Stimulated activated naive CD8-positive, alpha-beta T cell treated with anti-CD3 and anti-CD28 coated beads, Interleukin-15, amount 100 ng/mL, for 72 hours (primary cell): ENCODE measurements at places on chromosomes 1 and 21.

DNA sequence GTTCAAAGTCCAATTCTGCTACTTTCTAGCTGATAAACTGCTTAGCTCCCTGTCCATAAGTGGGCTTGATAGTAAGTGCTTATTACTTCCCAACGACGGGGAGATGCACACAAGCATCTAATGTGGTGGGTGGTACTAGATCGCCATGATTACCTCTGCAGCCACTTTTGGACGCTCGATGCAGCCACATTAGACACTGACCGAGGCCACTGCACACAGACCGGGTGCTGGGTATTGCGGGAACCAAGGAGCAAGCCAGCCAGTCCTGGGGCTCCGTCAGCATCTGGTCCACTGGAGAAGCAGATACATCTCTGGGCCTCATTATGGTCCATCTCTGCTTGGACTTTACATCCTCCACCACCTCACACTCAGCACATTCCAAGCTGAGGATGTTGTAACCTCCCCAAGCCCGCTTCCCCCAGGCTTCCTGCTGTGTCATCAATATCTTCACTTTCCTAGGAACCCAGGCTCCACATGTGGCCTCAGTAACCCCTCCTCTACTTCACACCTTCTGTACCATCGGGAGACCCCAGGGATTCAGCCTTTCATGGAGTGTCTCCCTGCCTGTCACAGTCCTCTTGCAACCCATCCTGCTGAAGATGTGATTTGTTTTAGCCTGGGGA, 48.2 kb downstream of the RHOU start:
- no peak for DNase-seq

DNA sequence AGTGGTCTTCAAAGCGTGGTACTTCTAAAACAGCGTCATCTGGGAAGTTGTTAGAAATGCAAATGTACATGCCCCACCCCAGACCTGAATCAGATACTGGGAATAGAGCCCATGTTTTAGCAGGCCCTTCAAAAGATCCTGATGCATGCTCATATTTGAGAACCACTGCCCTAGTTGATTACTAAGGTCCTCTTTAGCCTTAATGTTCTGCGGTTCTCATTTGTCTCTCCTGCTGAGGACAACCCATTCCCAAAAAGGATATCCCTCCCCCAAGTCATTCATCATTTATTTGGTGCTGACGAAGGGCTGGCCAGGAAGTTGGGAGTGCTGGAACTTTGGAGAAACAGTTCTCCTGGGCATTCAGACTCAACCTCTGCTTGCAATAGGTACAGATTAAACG, 92.4 kb upstream of the RALGPS2 start:
- no peak for DNase-seq

GRCh38 chr1:222370913-222371675, 176.8 kb downstream of the HHIPL2 start:
- no peak for DNase-seq

DNA sequence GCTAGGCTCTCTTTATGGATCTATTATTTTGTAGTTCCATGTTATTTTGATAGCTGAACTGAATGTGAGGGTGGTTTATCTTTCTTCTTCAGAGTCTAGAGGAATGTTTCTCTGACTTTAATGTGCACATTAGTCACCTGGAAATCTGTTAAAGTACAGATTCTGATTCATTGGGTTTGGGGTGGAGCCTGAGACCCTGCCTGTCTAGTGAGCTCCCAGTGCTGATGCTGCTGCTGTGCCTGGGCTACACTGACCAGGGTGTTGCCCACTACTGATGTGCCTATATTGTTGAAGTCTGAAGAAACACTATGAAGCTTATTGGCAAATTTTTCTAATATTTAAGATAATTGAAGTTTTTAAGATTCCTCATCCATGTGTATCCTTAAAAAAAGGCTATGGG, 35.9 kb downstream of the CD46 start:
- DNase-seq, result no peak

- DNase-seq, result no peak
These were observed 5.3 kb upstream of the MOB3C start for GRCh38 chr1:46621930-46622329.

DNA sequence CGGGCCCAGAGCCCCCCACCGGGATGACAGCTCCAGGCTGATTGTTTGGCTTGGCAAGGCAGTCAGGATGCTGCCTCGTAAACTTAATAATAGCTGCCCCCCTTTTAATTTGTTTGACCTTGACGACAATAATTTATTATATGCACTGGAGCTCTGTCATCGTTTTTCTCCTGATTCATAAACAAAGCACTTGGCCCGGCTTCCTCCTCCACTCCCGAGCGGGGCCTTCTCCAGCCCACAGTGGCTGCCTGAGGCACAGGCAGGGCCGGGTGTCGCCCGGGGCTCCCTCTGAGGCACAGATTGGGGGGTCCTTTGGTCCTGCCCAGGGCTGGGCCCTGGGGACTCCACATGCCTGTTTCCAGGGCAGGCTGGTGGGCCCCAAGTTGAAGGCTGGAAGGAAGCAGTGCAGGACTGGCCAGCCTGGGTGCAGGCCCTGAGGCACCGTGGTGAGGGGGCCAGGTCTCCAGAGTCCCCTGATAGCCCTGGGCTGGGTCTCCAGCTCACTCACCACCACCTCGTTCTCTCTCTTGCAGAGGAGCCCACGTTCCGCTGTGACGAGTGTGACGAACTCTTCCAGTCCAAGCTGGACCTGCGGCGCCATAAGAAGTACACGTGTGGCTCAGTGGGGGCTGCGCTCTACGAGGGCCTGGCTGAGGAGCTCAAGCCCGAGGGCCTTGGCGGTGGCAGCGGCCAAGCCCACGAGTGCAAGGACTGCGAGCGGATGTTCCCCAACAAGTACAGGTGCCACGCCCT, 52.0 kb upstream of the ARHGEF16 start:
- DNase-seq, result no peak

DNA sequence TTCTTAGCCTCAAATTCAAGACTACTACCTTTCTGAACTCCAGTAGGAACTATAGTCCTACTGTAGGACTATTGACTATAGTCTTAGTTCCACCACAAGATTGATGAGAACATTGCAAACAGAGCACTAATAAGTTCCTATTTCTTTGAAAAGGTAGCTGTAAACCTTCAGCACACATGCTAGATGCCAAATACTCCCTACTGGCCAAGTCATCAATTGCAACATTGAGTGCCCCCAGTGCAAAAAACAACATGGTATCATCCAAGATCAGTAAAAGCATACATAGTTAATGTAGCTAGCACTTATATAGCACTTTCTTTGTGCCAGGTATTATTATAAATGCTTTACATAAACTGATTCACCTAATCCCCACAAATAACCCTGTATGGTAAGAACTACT, 99.8 kb downstream of the MRPL39 start:
- DNase-seq, result no peak

GRCh38 chr1:229056046-229056445, 214.9 kb upstream of the RAB4A start:
- no peak for DNase-seq

- peak; percentile 33 for DNase-seq
These were observed 174.4 kb downstream of the PGBD5 start for GRCh38 chr1:230251644-230252191.

GRCh38 chr1:19391596-19391981, 79.5 kb downstream of the SLC66A1 start:
- DNase-seq, result no peak

GRCh38 chr1:205492201-205492667, 12.2 kb upstream of the CDK18 start:
- no peak for DNase-seq

- DNase-seq, result no peak
These were observed 34.9 kb downstream of the RSPH1 start for GRCh38 chr21:42461185-42461520.

DNA sequence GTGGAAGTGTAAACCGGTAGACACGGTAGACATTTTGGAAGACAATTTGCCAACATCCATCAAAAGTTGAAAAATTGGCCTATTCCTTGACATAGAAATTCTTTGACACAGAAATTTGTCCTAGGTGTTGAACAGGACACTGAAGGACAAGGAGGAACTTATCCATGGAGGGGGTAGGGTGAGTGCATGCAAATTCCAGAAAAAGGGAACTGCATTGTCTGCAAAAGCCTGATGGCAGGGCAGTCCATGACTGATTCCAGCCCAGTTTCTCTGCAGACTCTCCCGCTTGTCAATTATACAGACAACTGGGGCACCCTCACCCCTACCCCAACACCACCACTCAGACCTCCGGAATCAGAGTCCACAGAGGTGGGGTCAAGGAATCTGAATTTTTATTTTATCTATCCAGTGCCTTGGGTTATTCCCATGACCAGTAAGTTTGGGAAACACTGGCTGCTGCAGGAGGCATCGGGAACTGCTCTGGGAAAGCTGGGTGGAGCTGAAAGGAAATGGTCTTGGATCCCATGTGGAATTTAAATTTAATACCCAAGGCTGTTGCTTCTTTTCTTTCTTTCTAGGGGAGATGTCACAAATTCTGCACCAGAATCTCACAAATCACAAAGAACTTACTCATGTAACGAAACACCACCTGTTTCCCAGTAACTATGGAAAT, 103.3 kb upstream of the SLC45A1 start:
- no peak for DNase-seq

DNA sequence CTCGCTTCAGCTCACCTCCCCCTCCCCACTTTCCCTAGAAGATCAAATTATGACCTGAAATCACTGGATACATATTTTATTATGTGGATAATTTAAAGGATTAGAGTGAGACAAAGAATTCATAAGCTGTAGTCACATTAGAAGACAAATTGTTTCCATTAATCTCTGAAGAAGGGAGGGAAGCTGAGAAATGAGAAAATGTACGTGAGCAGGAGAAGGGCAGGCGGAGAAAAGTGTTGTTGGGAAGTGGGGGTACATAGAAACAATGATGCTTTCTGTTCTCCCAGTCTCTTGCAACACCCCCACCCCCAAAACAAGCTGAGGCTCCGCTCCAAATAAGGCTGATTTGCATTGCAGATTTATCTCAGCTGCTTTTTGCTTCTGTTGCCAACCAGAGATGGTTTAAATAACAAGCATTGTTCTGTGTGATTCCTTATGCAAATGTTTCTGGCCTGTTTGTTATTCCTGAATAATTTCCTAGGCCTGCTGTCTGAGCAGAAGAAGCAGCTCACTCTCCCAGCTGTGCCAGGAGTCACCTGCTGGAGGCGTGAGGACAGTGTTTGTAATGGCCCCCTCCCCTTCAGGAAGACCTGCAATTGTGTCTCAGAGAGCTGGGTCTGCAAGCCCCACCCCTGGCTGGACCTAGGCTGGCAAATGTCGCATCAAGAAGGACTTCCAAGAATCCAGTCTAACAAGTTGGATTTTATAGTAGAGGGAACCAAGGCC, 121.8 kb upstream of the TNR start:
- DNase-seq, result no peak

GRCh38 chr1:89725011-89725370, 92.1 kb downstream of the LRRC8C start:
- no peak for DNase-seq
